Left renal cortex interstitium (tissue), 4 donors: ENCODE measurements at places on chromosomes 13 and 19. TPM values are rescaled to one million over a fixed set of nuclear protein-coding genes. Genes with fewer than 3 reads are reported as not detected.

DNA sequence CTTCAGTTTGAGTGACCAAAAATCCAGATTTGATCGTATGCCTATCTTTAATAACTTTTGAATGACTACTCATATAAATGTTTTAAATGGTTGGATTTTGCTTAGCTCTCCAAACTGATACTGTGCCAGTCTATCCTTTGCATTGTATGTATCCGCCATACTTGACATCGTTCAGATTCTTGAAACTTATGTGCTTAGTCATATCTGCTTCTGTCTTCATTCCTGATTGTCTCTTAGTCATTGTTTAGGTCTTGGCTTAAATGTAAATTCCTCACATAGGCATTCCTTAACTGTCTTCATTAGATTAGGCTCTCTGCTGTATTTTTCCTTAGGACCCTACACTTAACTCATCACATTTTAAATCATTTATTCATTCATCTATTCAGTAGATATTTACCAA lies 126.0 kb downstream of the PCCA start:
- no peak for DNase-seq

- DNase-seq: no peak
These were observed 313.4 kb upstream of the DACH1 start for GRCh38 chr13:72180253-72180952.

DNA sequence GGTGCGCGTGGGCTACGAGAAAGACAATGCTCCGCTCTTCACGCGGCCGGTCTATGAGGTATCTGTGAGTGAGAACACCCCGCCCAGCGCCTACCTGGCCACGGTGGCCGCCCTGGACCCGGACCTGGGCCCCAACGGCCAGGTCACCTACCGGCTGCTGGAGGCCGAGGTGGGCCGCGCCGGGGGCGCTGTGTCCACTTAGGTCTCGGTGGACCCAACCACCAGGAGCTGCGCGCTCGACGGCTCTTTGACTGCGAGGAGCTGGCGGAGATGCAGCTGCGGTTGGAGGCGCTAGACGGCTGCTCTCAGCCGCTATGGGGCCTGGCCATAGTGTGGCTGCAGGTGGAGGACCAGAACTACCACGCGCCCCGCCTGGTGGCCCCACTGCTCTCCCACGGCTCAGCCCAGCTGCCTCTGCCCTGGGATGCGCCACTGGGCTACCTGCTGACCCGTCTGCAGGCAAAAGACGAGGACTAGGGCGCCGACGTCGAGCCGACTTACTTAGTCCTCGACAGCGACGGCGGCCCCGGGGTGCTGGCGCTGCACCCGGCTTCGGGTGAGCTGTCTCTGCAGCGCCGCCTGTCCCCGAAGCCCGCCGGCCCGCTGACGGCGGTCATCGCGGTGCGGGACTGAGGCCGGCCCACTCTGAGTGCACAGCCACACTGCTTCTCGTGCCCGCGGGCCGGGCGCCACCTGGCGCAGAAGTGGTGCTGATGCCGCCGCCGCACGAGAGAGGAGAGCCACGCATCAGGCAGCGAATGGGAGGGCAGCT lies 173.0 kb downstream of the OLFM4 start:
- DNase-seq: no peak

DNA sequence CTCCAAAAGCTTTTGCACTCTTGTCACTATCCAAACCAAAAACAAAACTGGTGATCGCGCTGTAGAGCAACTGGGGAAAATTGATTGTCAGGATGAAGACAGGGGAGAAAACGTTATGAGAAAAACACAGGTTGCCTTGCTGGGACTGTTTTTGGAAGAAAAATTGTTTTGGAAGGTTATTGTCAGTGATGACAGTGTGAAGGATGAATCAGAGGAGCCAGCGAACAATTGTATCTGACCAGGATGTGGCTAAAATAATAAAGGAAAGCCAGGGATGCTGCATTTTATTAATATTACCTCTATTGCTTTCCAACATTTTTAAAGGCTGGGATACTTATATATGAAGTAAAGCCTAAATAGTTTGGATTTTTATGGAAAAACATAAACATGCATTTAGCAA lies 334.0 kb downstream of the SPRY2 start:
- no peak for DNase-seq

DNA sequence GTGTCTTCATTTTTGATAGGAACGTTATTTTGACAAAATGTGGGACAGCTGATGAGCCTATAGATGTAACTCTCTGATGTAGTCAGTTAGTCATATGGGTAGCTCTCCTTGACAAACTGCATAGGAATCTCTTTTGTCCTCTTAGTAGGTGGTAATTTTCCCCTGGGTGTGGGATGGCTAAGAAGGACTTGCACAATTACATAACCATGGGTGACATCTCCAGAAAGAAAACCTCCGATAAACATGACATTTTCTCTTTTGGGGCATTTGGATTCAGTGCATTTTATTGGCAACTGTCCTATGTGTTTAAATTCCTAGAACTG lies 41.8 kb downstream of the IGFL3 start:
- DNase-seq: no peak

ATXN8OS gene
- polyA plus RNA-seq: 0.66 TPM

OR4F17 gene
- not detected for polyA plus RNA-seq

ZNF460 gene
- 2.6 TPM for polyA plus RNA-seq

C19orf81 gene
- 2.5 TPM for polyA plus RNA-seq
